Muscle of back (tissue), 13 donors: ENCODE measurements at places on chromosomes 3 and 15.

DNA sequence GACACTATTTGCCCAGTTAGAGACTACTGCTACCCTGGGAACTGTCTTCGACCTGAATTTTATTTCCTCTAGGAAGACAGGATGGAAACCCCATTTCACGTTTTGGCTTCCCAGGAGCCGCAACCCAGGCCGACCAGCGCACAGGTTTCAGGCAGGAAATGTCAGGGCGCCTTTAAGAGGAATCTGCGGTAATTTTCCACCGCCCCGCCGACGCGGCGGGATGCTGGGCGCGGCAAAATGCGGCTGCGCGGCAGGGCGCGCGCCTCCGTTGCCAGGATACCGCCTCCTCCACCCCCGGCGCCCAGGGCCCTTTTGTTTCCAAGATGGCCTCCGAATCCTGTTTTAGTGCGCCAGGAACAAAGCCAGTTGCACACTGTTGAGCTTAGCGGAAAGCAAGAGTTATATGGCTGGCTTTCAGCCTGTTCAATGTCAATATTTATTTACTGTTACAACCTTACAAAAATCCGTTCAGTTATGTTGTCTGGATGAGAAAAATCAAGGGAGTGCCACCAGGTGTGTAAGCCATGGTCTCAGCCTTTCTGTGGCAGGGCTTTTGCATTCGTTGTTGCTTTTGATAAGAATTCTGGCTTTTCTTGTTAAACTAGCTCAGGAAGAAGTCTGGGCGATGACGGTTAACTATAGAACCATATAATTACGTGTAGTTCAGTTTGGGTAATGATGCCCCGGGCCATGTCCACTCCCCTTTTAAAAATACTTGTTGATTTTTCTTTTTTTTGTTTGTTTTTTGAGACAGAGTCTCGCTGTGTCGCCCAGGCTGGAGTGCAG lies 79.7 kb upstream of the CHD2 start:
- peak; percentile 98 for DNase-seq

DNA sequence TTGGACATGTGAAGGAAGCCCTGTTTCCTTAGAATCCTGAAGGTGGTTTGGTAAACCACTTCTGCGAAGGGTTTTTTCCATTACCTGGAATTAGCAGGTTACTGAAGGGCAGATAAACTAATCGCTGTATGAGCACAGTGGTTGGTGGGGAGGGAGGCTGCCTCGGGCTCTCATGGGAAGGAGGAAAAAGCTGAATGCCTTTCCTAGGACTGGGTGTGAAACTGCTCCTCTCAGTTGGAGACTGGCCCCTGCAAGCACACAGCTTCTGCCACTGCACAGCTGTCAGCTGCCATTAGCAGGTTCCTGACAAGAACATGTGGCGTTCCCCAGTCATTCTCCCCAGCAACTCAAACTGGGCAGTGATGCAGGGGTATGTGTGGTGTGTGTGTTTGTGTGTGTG lies 376.3 kb downstream of the GAP43 start:
- DNase-seq: no peak

DNA sequence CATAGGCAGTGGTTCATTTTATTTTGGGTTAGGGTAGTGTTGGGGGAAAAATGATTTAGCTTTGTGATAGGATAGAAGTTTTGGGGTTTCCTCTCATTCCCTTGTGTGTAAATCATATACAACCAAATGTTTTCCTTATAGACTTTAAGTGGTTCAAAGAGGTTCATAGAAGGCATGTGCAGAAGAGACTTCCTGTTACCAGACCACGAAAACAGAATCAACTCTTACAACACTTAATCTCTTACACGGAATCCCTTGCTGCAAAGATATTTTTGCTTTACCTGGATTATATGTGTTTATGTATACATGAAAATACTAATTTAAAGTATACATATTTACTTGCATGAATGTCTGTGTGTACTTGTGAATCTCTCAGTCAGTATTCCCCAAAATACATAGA lies 2.9 kb downstream of the TMOD2 start:
- no peak for DNase-seq

DNA sequence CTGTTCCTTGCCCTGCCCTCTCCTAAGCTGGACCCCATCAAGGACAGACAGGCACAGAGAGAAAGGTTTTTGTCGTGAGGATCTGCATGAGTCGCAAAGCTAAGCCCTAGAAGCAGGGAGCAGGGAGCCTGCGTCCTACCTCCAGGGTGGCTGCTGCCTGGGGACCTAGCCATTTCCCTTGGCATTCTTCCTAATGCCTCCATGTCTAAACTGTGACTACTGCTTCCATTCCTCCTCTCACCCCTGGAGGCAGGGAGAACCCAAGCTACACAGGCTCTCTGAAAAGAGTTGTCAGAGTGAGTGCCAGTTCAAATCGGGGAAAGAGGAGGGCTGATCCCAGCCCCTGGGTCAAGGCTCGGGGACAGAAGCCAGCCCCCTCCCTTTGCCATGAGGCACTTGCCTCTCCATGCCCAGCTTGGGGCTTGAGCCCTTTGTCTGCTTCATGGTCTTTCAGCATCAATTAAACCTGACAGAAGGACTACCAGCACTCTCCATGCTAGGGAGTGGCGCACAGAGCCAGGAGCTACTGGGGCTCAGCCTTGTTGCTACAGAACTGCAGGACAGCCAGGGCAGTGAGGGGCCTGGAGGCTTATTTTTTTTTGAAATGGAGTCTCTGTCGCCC lies 2.4 kb downstream of the GCHFR start:
- DNase-seq: no peak

DNA sequence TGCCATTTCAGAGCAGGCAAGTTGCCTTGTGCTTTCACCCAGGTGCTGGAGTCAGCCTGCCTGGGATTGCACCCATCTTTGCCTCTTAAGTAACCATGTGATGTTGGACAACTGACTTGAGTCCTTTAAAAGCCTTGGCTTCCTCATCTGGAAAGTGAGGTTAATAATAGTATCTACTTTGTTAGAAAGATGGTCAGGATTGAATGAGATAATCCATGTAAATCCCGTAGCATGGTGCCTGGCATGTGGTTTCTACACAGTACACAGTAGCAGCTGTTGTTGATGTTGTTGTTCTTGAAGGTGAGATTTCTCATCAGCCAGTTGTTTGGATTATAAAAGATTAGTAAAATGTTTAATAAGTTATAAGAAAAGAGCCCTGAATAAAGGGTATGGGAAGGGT lies 48.8 kb downstream of the PSMD6 start:
- DNase-seq: no peak

DNA sequence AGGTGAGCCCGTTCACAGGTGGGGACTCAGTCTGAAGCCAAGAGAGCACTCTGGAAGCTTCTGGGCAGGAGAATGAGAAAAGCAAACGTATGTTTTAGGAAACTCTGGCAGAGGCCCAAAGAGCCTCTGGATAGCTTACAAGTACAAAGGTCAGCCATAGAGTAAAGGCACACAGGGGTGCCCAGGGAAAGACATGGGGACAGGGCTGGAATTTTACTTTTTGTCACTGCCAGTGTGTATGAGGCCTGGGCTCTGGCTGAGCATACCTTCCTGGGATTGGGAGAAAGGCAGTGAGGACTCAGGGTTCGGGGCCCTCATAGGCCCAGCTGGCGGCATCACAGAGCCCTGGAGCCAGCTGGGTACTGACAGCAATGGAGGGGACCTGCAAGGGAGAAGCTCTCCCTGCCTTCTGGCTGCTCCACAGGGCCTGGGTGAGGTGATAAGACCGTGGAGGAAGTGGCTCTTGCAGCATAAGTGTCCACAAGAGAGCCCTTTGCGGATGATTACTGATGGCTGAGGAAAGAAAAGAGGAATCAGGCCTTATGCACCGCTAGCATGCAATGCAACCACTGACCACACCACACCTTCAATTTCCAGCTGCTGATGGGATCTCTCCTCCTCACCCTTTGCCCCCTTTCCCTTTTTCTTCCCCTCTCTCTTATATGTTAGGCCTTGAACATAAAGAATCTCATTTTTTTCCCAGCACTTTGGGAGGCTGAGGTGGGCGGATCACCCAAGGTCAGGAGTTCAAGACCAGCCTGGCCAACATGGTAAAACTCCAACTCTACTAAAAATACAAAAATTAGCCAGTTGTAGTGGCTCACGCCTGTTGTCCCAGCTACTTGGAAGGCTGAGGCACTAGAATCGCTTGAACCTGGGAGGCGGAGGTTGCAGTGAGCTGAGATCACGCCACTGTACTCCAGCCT lies 25.1 kb upstream of the BCL2L10 start:
- peak; percentile 31 for DNase-seq

DNA sequence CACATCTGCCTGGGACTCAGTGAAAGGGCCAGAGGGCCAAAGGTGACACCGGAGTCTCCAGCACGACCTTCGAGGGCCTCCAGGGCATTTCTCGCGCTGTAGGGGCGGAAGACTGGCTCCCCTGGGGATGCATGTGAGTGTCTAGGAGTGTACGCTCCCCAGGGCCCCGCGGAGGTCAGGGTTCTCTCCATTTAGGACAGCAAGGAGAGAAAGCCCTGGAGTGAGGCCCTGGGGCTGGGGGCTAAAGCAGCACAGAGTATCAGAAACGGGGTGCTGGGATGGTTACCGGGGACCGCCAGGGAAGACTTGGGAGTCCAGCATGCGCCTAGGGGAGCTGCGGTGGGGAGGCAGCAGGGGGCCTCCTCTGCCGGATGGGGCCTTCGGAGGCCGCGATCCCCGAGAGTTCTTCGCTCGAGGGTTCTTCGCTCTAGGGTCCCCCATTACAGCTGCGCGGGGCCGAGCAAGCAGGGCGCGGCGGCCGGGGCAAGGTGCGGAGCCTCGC lies 595 bp upstream of the APBA2 start:
- DNase-seq: no peak

- DNase-seq: no peak
Observed at GRCh38 chr15:83285284-83285978, 967 bp upstream of the BNC1 start.

- peak; percentile 11 for DNase-seq
Observed at GRCh38 chr15:84616235-84616634, 15.4 kb downstream of the ZSCAN2 start.

DNA sequence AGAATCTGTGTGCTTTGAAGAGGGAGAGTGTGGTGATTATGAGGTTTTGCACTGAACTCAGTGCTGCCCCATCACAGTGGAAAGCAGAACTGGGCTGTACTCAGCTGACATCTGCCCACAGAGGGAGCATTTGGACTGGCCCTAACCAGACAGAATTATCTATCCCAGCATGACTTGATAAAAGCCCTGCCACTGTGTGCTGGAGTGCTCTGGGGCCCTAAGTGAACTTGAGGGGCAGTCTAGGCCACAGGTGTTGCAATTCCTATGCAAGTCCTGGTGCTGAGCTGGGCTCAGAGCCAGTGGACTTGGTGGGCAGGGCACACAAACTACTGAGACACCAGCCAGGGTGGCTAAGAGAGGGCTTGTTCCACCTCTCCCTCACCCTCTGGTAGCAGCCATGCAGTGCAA lies 269.2 kb upstream of the CTNNB1 start:
- DNase-seq: peak; percentile 10

DNA sequence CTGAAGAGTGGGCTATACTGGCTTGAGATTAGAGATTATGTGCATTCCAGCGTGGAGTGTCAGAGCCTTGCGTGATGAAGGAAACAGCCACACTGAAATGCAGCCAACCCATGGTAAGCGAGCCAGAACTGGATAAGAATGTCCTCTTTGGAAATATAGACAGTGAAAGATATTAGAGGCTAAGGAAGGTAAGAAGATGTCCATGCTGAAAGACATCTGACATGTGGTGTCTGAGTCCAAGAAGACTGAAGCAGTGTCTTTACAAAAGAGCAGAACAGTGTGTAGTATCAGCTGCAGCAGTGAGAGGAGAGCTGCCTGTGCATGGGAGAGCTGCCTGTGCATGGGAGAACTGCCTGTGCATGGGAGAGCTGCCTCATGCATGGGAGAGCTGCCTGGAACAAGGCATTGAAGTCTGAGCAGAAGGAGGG lies 672.2 kb downstream of the DIPK2A start:
- DNase-seq: peak; percentile 19

DNA sequence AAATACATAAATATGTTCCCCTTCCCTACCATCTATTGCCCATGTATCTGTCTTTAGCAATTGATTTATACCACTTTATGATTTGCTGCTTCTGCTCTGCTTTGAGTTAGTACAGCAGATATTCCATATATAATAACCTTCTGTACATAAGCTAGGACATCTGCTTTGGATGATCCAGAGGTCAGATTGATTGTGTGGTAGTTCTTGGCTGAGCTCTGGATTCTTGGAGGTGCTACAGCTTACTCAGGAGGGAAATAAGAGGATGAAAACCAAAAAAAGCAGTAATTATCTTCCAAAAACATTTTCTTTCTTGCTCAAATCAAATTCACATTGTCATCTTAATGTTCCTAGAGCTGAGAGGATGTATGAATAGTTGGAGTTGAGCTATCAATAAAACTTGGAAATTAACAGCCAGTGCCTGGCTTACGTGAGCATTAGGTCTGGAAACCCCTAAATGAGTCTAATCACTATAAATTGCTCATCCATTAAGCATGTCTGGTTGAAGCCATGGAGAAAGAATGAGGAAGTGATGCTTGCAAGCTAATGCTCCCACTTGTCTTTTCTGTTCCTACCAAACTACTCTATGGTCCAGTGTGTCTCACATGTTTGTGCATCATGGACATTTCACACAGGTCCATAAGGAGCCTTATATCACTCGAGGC lies 36.3 kb upstream of the TMEM42 start:
- DNase-seq: no peak

GRCh38 chr15:43251185-43251870 lies 15.4 kb downstream of the TGM5 start:
- DNase-seq: no peak

DNA sequence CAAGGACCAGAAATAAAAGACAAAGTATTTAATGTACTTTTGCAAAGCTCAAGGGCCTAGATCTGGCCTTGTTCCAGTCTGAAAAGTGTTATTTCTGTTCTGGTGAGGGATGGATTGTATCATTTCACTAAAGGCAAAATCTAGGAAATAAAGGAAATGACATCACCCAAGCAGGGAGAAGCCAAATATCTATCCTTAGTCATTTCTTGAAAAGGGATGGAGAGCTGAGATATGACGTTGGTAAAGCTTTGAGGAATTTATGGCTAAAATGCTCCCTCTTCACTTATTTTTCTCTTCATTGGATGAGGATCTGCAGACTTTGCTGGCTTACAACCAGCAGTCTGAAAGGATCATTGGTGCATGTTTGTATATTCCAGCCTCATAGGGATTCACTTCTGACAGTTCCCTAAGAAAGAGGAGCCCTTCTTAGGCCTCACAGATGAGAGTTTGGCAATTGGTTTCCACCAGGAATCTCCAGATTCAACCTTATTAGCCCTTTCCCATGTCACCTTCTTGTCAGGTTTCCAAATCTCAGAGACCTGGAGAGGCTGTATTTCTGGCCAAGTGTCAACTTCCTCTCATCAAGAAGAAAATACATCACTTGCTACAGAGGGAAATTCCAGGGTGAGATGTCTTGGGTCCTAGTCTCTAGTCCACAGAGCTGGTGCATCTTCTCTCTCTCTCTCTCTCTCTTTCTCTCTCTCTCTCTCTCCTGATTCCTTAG lies 93.7 kb upstream of the BOC start:
- DNase-seq: peak; percentile 95

- DNase-seq: no peak
Observed at GRCh38 chr15:49439678-49440395, 16.8 kb downstream of the FGF7 start.
